ENCODE measurements at places on chromosomes 2 and 18. TPM values are rescaled to one million over a fixed set of nuclear protein-coding genes. Genes with fewer than 3 reads are reported as not detected.

The ITGB6 gene
- total RNA-seq = not detected

The FRZB gene
- 0.79 TPM for total RNA-seq

The NEUROD1 gene
- not detected for total RNA-seq

The ALKAL2 gene
- not detected for total RNA-seq

DNA sequence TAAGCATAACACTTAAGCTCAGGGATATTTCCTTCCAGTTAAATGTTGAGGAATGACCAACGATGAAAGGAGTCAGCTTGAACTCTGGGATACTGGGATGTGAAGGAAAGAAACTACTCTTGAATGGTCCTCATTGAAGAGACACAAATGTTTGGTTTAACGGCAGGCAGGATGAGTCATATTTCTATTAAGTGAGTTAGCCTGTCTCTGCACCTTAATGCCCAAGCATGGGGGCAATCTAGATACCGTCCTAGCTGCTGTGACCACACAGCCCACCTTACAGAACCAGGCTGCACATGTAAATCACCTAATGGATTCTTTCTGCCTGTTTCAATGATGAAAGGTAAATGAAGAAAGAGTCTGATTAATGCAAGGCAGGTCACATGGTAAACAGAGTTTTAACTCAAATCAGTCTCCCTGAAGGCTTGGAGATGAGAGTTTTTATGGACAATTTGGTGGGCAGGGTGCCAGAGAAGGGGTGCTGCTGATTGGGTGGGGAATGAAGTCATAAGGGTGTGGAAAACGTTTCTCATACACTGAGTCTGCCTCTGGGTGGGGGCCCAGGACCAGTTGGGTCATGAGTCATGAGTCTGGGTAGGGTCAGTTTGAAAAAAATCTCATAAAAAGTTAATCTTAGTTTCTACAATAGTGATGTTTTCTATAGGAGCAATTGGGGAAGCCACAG, 144.6 kb upstream of the MMADHC start:
- peak; percentile 35 for DNase-seq

DNA sequence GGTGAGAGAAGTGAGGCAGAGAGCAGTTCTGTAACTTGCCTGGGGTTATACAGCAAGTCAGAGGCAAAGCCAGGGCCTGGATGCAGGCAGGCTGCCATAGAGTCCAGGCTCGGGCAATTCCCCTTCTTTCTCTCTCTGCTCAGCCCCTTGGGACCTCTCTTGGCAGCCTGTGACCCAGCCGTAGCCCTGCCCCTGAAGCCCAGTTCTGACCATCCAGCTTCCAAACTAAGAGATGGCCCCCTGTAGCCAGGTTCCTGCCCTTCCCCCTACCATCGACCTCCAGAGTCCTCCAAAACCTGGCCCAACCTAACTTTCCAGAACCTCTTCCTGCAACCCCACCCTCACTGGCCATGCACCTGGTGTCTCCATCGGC, 201.2 kb downstream of the CTIF start:
- DNase-seq = no peak

DNA sequence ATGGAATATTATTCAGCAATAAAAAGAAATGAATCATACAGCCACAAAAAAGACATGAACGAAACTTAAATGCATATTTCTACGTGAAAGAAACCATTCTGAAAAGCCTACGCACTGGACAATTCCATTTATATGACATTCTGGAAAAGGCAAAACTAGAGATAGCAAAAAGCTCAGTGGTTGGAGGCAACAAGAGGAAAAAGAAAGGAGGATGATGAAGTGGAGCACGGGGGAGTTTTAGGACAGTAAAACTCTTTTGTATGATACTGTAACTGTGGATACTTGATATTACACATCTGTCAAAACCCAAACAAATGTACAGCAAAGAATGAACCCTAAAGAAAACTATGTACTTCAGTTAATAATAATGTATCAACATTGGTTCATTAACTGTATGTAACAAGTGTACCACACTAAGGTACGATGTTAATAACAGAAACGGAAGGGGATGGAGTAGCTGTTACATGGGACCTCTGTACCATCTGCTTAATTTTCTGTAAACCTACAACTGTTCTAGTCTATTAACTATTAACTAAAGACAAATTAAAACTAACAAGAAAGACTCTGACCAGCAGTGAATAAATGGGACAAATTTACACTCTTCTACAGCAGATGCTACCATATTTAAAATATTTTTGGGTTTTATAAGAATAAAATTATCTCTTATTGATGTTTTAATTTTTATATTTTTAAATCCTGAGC, 31.5 kb downstream of the ROCK2 start:
- no peak for DNase-seq

GRCh38 chr2:151905963-151906632, 77.9 kb upstream of the ARL5A start:
- DNase-seq = no peak
